B cell (primary cell): ENCODE measurements at places on chromosomes 4 and X. TPM values are rescaled to one million over a fixed set of nuclear protein-coding genes. Genes with fewer than 3 reads are reported as not detected.

STARD8 gene
- 0.46 and 0.54 TPM in 2 replicates for total RNA-seq

CTAG1A gene
- not detected in 2 replicates for total RNA-seq

STAG2 gene
- total RNA-seq = 115 and 117 TPM in 2 replicates

POU4F2 gene
- total RNA-seq = not detected in 2 replicates

POU3F4 gene
- not detected in 2 replicates for total RNA-seq

FAM114A1 gene
- total RNA-seq = 2.2 and 2.9 TPM in 2 replicates

CXCL1 gene
- total RNA-seq = not detected in 2 replicates

ERCC6L gene
- 0.34 and 0.36 TPM in 2 replicates for total RNA-seq

SERTM2 gene
- total RNA-seq = not detected in 2 replicates
